ENCODE measurements at places on chromosomes 5 and 9.
A peak's percentile ranks its signal among the peaks of the same experiment; 100 is the strongest.

GRCh38 chr5:170144286-170145023 is 38.8 kb downstream of the FOXI1 start:
- no peak for DNase-seq

- DNase-seq, result peak; percentile 80
These were observed 50.3 kb upstream of the TGFBR1 start for GRCh38 chr9:99054581-99054980.

DNA sequence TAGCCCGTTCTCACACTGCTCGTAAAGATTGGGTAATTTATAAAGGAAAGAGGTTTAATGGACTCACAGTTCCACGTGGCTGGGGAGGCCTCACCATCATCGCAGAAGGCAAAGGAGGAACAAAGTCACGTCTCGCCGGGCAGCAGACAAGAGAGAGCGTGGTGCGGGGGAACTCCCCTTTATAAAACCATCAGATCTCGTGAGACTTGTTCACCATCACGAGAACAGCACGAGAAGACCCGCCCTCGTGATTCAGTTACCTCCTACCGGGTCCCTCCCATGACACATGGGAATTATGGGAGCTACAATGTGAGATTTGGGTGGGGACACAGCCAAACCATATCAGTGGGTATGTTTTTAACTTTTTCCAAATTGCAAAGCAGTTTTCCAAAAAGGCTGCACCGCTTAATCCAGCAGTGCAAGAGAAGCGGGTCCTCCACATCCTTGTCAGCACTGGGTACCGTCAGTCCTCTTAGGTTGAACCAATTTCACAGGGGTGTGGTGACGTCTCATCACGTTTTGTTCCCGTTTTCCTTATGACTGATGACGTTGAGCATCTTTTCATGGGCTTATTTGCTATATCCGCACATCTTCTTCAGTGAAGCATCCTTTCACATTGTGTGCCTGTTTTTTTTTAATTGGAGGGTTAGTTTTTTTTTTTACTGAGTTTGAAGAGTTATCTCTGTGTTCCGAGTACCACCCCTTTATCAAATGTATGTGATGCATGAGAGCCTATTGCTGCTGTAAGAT is 8.0 kb upstream of the FCN2 start:
- no peak for DNase-seq

- DNase-seq, result peak; percentile 87
These were observed 33.5 kb upstream of the ADAM19 start for GRCh38 chr5:157608972-157609565.

DNA sequence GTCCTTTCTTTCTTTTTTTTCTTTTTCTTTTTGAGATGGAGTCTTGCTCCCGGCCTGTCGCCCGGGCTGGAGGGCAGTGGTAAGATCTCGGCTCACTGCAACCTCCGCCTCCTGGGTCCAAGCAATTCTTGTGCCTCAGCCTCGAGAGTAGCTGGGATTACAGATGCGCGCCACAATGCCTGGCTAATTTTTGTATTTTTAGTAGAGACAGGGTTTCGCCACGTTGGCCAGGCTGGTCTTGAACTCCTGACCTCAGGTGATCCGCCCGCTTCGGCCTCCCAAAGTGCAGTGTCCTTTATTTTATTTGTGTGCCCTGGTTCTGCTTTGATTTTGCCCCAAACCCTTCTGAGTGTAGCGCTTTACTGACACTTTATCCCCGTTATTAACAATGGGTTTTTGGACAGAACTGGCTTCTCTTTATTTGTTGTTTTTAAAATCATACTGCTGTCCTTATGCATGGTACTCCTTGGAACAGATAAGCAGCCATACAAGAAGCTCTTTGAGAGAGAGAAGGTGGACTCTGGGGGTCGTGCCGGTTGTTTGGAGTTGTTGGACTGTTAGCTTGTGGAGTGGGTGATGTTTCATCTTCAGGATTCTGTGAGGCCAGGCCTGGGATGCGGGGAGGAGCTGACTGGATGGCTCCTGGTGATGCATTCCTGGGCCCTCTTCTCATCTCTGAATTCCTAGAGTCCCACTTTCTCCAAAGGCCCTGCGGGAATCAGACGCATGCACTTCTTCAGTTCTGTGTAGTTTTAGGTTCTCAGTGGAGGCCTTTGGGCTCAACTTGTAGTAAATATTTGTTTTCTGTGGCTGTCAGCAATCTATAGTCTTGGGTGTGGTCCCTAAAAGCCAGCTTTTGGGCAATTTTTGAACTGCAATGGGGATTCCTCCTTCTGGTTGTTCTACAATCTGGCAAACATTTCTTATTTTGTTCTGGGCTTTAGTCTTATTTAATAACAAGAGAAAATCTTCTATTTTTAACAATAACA is 47.8 kb downstream of the PTTG1 start:
- no peak for DNase-seq

DNA sequence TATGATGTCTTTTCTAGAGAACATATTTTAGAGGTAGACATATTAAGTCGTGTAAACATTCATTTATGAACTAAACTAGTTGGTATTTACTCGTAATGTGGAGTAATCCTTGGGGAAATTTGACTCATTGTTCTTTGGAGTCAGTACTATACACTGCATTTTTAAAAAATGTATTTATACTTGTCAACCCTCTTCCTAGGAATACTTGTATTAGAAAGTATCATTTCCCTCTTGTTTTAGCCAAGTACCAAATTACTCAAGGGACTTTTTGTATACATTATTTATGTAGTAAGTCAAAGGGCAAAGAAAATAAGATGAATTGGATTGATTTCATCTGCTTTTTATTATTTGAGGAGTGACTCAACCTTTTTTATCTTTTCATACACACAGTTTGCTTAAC is 248.1 kb upstream of the IZUMO3 start:
- no peak for DNase-seq

DNA sequence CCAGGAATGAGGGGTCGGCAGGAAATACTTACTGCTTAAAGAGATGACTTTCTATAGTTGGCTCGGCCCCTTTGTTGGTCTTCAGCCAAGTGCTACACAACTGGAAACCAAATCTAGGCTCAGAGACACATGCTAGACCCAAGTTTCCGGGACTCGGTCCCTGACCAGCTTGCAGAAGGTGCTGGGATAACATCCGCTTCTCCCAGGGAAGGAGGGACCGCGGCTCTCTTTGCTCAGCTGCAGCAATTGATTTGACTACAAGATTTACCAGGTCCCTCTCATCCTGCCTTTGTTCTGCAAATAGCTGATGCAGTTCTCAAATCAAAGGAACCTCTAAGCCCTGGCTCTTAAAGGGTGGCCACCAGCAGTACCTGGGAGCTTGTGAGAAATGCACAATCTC is 314.7 kb downstream of the MLLT3 start:
- no peak for DNase-seq

GRCh38 chr9:112332214-112332613 is 1.2 kb downstream of the PTBP3 start:
- DNase-seq, result peak; percentile 16

DNA sequence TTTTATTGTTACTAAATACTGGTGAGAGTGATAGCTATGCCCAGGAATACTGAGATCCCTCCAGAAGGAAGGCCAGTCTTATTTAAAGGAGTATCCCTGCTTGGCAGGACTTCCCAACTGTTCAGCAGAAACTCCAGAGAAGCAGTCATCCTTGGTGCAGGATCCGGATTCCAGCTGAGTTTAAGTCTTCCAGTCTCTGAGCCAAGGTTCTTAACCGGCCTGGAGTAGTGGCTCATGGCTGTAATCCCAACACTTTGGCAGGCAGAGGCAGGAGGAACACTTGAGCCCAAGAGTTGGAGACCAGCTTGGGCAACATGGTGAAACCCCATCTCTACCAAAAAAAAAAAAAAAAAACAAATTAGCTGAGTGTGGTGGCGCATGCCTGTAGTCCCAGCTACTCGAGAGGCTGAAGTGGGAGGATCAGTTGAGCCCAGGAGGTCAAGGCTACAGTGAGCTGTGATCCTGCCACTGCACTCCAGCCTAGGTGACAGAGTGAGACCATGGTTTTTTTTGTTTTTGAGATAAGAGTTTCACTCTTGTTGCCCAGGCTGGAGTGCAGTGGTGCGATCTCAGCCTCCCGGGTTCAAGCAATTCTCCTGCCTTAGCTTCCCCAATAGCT is 7.6 kb downstream of the NAIF1 start:
- no peak for DNase-seq

GRCh38 chr5:138506370-138507306 is 36.4 kb downstream of the ETF1 start:
- DNase-seq, result no peak

- DNase-seq, result no peak
These were observed 3.0 kb downstream of the RLN2 start for GRCh38 chr9:5301544-5301943.

GRCh38 chr5:127563136-127563535 is 45.7 kb downstream of the PRRC1 start:
- peak; percentile 23 for DNase-seq

DNA sequence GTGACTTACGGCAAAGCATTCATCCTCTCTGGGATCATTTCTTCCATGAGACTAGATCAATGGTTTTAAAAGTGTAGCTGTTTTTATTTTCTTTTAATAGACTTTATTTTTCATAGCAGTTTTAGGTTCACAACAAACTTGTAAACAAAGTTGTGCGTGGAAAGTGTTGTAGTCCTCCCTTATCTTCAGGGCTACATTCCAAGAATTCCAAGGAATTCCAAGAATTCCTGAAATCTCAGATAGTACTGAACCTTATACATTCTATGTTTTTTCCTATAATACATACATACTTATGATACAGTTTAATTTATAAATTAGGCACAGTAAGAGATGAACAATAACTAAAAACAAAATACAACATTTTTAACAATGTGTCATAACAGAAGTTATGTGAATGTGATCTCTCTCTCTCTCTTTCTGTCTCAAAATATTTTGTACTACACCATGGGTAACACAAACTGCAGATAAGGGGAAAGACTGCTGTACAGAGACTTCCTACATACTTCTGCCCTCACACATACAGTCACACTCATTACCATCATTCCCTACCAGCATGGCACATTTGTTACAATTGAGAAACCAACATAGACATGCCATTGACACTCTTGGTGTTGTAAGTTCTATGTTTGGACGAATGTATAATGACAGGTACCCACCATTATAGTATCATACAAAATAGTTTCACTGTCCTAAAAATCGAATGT is 1933.2 kb upstream of the WWC1 start:
- no peak for DNase-seq

DNA sequence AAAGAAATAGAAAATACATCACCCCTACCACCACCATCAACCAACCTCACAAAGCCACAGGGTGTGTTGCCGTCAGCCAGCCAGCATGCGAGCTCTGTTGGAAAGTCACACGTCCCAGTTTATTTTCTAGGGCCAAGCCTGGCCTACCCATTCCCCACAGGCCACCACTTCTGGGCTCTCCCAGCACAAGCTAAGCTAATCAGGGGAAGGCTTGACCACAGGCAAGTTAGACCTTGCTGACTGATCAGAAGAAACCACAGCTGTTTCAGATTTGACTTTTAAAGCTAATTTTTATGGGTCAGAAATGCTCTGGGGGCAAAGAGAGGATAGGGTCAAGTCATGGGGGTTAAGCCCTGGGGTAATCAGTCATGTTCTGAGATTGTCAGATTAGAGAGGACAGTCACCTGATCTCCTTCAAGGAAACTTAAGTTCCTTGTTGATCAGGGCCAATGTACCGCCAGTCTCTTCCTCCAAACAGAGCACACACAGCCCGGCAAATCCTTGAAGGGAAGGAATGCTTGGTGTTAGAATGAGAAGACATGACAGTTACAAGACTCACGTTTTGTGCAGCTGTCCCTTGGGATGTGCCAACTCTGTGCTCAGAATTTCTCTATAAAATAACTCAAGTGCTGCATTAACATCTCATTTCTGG is 7.6 kb downstream of the SHB start:
- DNase-seq, result peak; percentile 48

- no peak for DNase-seq
These were observed 1.3 kb upstream of the CARD19 start for GRCh38 chr9:93094658-93095204.

GRCh38 chr9:22116758-22117157 is 107.7 kb upstream of the CDKN2B start:
- DNase-seq, result peak; percentile 55

- DNase-seq, result peak; percentile 84
These were observed 174.8 kb downstream of the SLF1 start for GRCh38 chr5:94793113-94793815.

GRCh38 chr5:24899180-24899579 is 254.4 kb upstream of the CDH10 start:
- no peak for DNase-seq

- DNase-seq, result no peak
These were observed 64.6 kb downstream of the ACTBL2 start for GRCh38 chr5:57417971-57418370.

- peak; percentile 93 for DNase-seq
These were observed 42.3 kb upstream of the MUSK start for GRCh38 chr9:110626101-110626829.

DNA sequence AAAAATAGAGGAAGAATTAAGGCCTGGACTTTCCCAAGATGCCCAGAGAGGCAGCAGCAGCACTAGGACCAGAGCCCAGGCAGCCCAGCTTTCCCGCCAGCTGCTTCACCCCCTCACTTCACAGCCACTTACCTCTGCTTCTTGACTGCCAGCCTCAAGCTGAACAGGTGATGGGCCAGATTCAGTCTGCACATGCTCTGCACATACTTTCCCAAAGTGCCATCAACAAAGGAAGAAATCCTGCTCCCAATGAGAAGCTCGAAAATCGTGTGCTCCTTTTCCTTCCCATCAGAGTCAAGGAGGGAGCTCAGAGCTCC is 4.1 kb upstream of the SLC25A48 start:
- DNase-seq, result no peak

- DNase-seq, result no peak
These were observed 41.0 kb downstream of the RNF180 start for GRCh38 chr5:64206653-64207052.

- DNase-seq, result no peak
These were observed 138.8 kb downstream of the SMC2 start for GRCh38 chr9:104232781-104233341.

DNA sequence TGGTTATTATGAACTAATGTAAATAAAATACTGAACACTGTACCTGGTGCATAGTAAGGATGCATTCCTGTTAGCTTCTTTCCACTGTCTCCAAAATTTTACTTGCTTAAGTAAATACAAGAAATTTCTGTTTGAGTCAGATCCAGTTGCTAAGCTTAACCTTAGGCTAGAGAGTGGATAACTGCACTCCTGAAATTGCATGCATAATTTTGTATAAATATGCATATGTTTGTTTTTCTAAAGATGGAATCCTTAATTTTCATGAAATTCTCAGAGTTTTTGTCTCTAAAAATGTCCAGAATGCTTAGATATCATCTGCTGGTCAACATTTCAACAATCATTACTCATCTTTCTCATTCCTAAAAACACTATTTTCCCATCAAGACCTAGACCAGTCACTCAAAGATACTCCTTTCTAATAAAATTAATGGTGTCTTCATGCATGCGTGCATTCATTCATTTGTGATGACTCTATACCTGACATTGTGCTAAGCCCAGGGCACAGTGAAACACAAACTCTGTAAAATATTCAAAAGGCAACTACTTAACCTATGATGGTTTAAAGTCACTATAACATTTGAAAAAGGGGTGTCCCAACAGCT is 284.8 kb downstream of the SEC61B start:
- DNase-seq, result peak; percentile 93
